CD4-positive, alpha-beta T cell treated with Interleukin-2 at 100 ng/mL for 4 hours (primary cell): ENCODE measurements at places on chromosomes 2 and 18.
A peak's percentile ranks its signal among the peaks of the same experiment; 100 is the strongest.

DNA sequence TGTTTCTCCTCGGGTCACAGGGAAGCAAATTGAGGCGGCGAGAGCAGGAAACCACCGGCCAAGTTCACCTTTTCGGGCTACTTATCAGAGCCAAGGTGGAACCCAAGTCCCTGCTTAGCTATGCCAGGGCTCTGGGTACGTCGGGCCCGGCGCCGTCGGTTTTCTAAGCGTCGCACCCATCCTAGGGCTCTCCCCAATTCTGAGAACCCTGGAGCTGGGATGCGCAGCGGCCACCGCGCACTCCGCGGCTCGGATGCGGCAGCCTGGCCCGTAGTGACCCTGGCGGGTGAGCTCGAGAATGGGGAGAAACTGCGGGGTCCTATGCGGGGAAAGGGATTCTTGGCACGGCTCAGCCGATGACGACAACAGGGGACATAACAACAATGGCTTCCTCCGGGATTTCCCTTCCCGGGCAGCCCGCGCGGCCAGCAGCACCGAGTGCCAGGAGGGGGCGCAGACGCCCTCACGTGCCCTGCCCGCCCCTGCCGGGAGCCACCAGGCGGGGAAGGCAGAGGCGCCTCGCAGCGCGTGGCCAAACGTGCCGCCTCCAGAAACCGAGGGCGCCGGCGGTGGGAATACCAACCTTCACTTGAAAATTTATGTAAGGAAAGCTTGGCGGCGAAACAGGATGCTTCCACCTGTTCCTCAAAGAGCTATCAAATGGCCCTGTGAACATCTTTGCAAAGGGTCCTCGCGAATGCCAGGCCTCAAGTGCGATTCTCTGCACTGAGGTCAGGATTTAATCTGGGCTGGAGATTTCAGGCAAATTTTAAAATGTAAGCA, 2.1 kb upstream of the SLC30A3 start:
- peak; percentile 61 for DNase-seq

GRCh38 chr18:7388741-7389140, 157.9 kb downstream of the LRRC30 start:
- DNase-seq, result no peak

DNA sequence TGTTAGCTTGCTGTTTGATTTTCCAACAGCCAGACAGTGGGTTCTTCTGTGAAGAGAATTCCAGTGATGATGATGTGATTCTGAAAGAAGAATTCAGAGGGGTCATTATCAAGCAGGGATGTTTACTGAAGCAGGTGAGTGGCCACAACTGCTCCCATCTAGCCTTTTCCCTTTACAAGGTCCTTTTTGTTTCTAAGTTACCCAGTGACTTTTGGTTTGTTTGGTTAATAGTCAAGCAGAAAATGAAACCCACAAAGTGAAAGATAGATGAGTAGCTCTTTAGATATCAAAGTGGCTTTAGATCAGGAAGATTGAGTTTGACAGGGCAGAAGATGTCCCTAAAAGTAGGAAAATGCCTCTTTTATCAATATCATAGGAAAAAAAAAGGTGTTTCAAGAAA, 23.3 kb downstream of the PLEK start:
- no peak for DNase-seq

DNA sequence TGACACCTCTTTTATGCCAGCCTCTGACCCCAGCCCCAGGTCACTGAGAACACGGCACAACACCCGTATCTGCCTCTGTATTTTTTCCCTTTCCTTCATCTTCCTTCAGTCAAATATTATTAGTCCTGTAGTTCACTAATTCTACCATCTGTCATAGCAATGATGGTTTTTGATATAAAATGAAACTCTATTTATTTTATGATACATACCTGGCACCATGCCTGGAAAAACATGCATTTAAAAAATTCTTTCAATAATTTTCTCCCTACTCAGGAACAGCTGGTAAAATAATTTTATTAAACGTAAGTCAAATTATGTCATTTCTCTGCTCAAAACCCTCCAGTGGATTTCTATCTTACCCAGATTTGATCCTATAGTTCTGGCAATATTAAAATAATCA, 224.7 kb downstream of the CDH7 start:
- no peak for DNase-seq
